ENCODE measurements at places on chromosomes 1 and 21. TPM values are rescaled to one million over a fixed set of nuclear protein-coding genes. Genes with fewer than 3 reads are reported as not detected.
A peak's percentile ranks its signal among the peaks of the same experiment; 100 is the strongest.

DNA sequence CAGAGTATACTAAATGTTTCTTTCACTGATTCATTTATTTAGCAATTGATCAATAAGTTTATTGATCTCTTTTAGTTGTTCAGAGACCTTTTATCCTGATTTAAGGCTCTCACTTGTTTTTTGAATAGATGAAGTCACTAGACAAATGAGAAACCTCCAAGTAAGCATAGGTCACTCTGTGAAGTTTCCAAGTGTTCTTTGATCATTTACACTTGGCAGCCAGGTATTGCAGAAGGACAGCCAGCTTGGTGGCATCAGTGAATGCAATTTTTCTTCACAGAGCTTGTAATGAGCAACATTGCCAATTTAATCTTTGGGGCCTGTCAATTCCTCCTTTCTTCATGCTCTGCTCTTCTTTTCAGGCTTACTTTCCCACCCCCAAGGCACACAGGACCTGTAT lies 413.0 kb downstream of the OMA1 start:
- no peak for DNase-seq

DNA sequence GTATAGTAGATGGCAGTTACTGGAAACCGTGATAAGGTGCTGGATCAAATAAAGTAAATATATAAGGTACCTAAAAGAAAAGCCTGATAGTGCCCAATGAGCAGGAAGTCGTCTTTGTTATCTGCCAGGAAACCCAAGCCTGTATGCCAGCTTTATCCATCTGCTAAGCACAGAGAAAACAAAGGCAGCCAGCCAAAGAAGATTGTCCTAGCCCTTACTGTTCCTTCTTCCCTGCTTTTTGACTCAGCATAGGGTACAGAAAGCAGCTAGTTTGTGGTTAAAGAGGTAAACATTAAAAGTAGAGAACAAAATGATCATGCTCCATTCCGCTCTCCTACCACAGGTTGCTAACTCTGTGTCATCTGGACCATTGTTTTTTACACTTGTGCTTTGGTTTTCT lies 10.1 kb downstream of the KRTAP22-2 start:
- no peak for DNase-seq

- DNase-seq = no peak
Observed at GRCh38 chr1:93416183-93416582, 31.7 kb upstream of the FNBP1L start.

GRCh38 chr1:169692756-169693460 lies 18.5 kb downstream of the SELL start:
- peak; percentile 71 for DNase-seq

- DNase-seq = no peak
Observed at GRCh38 chr1:229907884-229908638, 159.0 kb upstream of the GALNT2 start.

TNFAIP8L2 gene
- 17.5 TPM for total RNA-seq

SEMA6C gene
- 3.4 TPM for total RNA-seq

ESPN gene
- 0.99 TPM for total RNA-seq

DNA sequence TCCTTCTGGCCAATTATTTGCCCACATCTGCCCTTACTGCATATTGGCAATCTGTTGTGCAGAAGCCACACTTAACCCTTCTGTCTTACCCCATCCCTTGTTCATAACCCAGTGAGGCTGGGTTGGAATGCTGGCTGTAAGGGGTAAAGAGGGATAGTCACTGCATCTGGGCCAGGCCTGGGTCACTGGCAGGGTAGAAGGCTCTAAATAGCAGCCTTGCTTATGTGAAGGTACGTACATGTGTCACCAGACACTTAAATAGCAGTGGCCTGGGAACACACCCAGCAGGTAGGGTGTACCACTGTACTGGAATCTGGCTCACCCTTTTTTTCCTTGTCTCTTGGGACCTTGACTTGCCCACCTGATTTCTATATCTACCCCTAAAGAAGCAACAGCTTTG lies 9.9 kb upstream of the TARS2 start:
- DNase-seq = no peak

- DNase-seq = peak; percentile 14
Observed at GRCh38 chr21:31087639-31088473, 49.6 kb upstream of the KRTAP19-8 start.

DNA sequence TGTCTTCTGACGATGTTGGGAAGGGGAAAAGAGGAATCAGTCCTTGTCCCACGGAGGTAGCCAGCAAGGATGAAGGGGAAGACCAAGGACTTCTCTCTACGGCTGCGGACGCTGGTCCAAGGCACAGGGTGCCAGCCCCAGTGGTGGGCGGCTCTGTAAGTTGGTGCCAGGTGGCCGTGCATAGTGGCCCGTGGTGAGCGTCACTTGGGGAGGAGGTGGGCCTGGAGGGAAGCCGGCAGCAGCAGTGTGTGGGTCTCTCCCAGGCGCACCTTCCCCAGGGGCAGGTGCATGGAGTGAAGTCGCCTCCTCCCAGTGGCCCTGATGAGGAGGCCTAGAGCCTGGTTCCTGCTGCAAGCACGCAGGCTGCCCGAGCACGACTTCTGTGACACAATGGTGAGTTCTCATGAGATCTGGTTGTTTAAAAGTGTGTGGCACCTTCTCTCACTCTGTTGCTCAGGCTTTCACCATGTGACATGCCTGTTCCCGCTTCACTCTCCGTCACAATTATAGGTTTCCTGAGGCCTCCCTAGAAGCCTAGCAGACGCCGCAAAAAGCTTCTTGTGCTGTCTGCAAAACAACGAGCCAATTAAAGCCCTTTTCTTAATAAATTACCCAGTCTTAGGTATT lies 43.6 kb upstream of the TIAM1 start:
- DNase-seq = no peak

- peak; percentile 9 for DNase-seq
Observed at GRCh38 chr1:113146242-113147072, 73.5 kb downstream of the LRIG2 start.

DNA sequence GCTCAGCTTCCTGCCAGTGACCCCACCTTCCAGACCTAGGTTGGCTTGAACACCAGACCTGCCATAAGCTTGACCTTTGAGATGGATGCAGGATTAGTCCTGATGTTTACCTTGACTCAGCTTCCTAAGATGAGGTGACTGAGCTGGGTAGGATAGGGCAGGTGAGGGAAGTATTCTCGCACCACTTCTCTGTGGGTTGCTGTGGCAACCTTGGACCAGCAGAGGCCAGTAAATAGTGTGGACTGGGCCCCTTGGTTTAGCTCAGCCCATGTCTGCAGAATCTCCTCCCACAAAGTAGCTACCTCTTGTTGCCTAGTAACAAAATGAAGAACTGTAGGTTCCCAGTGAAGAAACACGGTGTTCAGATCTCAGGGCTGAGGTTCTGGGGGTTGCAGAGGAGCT lies 8.4 kb downstream of the RPS6KA1 start:
- peak; percentile 33 for DNase-seq

- DNase-seq = no peak
Observed at GRCh38 chr21:36450511-36450910, 29.4 kb downstream of the CLDN14 start.

BRINP3 gene
- not detected for total RNA-seq

DNA sequence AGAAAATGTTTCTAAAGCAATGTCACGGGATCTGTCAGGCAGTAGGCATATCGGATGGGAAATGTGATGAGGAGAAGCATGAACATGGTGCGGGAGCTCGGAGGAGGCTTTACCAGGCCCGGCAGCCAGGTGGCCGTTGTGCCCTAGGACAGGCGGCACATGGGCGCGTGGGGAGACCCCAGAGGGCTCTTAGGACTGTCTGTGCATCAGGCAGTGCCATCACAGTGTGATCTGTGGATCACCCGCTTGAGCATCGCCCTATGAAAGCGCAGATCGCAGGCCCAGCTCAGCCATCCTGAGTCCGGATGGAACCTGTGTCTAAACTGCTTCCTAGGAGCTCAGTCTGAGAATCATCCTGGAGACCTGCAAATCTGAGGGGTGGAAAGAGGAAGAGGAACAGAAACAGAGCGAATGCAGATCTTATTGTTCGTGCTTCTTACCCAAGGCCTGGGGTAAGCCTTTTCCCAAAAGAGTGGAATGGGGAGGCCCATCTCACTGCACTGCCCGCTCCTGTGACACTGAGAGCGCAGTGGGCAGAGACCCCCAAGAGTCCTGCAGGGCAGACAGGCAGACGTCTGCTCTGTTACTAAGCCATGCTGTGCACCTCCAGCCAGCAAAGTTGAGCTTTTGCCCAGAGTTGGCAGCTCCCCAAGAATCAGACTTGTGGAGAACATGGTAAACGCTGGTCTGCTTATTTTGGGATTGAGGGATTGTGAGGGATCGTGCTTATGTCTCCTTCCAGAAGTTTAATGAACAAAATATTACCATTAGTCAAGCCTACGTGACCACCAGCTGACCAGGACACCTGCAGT lies 251.0 kb downstream of the RHOU start:
- DNase-seq = no peak

GRCh38 chr1:91687452-91687851 lies 186.8 kb downstream of the CDC7 start:
- DNase-seq = no peak

TRIM62 gene
- 3.8 TPM for total RNA-seq

NEGR1 gene
- total RNA-seq = not detected
